ENCODE measurements at places on chromosomes 2 and 18. TPM values are rescaled to one million over a fixed set of nuclear protein-coding genes. Genes with fewer than 3 reads are reported as not detected.

DNA sequence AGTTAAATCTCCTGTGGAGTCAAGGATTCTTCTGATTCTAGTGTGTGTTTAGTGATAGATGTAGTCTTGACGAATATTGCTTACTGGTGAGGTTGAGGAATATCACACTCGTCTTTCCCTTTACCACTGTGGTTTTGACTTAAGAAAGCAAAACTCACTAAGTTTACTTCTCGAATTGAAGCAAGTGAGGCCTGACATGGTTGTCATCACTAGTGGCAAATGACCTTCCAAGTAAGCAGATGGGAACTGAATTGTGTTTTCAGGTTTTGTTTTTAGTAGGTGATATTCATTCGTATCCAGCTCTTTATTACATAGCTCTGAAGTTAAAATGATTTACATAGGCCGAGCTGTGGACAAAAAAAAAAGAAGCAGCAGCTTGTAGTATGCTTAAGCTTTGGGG is 20.6 kb upstream of the DSG4 start:
- no peaks in the 10 kb centered on the region for H3K27me3 ChIP-seq
- H3K4me1 ChIP-seq = no peaks in the 10 kb centered on the region
- no peak overlapping the region for H3K4me3 ChIP-seq
- H3K27ac ChIP-seq = no peak overlapping the region

DNA sequence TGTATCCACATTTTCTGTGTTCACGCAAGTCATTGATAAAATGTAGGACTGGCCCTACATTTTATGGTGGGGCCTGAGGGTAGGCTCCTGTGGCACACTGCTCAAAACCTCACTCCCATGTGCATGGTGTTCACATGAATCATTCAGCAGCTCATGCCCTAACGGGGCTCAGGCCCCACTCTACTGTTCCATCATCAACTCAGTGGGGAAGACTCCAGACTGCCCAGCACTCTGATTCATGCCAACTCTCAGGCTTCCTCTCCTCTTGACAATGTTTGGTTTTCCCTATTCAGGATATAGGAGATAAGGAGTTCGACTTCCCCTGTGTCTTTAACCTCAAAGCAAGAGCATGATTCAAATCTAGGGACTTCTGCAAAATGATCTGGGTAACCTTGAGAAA is 92.0 kb upstream of the BOD1L2 start:
- H3K27ac ChIP-seq = no peak overlapping the region
- no peak overlapping the region for H3K4me3 ChIP-seq
- no peak for DNase-seq
- H3K27me3 ChIP-seq = no peaks in the 10 kb centered on the region
- H3K36me3 ChIP-seq = no peaks in the 10 kb centered on the region

- no peak for DNase-seq
- H3K27ac ChIP-seq = no peak overlapping the region
- no peak overlapping the region for H3K4me3 ChIP-seq
- no peaks in the 10 kb centered on the region for H3K4me1 ChIP-seq
These were observed 987.2 kb upstream of the CELF4 start for GRCh38 chr18:38552732-38553321.

Gene ABCG5
- total RNA-seq = not detected

Gene ACTG2
- total RNA-seq = not detected

Gene HOXD9
- not detected for total RNA-seq
